ENCODE measurements at places on chromosomes 6 and 20.

GRCh38 chr20:41123631-41124030 lies 13.7 kb upstream of the PLCG1 start:
- DNase-seq: no peak

DNA sequence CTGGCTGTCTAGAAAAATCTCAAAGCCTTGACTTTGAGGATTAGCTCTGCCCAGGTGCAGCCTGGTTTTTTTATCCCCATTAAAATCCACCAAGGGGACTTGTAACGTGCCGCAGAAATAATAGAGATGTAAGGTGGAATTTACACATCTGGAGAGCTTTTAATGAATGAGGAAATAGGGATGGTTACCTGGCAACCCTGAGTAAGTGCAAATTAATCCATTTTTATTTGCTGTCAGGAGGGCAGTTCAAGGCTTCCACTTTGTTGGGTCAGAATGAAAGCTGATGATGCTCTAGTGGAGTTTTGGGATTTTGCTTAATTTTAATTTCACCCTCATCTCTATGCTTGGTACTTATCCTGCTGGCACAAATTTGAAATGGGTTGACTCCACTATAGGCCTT lies 163.4 kb upstream of the CEP162 start:
- no peak for DNase-seq

DNA sequence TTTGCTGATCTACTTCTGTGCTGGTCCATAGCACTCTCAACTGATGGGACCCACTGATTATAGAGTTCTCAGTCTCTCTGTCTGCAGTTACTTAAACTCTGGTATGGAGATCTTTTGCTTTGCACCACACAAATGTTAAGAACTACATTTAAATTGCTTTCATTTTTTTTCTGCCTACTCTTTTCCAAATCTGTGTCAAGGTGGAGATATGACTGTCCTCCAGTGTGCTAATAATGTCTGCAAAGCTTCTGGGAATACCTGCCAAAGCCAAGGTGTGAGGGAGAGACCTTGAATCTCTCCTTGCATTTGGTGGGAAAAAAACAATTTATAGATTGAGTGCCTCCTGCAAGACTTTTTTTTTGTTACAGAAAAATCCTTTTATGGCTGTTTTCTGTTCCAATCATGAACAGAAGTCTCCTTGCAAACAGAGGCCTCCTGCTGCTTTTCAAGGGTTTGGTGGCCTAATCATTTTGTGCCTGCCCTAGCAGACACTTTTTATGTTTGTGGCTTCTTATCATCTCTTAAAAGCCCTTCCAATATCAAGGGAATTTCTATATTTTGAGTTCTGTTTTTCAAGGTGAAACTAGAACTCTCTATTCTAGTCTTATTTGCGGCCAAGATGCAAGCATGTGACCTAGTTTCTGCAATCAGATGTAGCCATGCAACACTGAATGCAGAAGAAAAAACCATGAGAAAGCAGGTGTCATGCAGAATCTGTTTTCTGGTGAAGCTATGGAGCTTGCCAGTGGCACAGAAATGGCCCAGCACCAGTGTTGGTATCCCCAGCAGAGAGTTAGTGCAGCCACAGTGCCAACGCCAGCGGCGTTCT lies 23.2 kb upstream of the AKIRIN2 start:
- no peak for DNase-seq

GRCh38 chr20:48298851-48299484 lies 513.7 kb upstream of the SULF2 start:
- DNase-seq: no peak

DNA sequence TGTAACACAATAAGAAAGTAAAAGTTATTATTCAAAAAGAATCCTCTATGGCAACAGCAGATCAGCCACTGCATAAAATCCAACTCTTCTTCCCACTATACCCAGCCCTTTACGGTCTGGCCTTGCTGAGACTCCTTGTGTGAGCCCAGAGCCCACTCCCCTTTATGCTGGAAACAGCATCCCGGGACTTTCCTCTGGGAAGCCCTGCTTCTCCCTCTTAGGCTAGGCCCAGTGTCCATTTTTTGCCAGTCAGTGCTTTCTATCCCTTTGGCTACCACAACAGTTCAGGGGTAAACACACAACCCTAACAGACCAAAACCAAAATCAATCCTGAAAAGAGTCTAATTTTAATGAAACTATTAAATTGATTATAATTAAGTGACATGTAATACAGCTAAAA lies 20.6 kb downstream of the FKBP5 start:
- DNase-seq: no peak

DNA sequence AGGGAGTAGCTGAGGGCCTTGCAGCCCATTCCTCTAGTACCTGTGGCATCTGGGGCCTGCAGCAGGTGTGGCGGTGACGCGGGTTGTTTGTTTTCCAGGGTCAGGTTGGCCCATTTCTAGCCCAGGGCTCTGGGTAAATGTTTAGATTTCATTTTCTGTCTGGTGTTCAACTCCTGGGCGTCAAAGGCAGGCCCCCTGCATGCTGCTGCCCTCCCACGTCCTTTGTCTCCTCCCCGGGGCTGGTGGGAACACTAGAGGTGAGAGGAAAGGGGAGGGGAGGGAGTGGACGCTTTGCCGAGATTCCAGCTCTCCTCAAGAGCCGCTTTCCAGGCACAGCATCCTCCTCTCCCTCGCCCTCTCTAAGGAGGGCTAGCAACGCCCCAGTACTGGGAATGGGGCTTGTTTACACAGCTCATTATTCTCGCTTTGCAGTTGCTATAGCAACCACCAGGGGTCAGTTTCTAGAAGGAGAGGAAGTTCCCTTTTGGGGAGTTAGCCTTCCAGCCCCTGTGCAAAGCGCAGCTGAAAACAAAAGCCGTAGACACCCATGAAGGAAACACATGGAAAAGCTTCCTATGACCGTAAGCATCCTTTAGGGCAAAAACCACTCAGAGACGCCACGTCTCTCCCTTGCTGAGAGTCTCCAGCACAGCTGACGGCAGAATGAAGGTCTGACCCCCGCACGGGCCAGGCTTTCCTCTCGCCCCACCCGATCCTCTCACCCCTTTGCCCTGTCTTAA lies 170.6 kb downstream of the LY86 start:
- peak; percentile 42 for DNase-seq

DNA sequence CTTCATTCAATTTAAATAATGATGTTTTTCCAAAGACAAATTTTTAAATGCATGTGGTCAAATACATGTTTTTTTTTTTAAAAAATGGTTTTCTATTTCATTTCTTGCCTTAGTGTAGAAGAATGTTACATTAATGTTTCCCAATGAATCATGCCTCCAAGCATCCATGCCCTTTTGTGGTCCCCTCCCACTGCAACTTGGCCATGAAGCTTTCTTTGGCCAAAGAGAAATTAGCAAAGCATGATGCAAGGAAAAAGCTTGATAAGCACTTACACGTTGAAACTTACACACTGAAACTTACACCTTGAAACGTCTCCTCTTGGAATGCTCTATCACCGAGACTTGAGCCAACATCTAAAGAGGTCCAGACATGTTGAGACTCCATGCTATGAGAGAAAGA lies 93.0 kb upstream of the ELOVL5 start:
- no peak for DNase-seq

- DNase-seq: no peak
These were observed 2.0 kb downstream of the SRXN1 start for GRCh38 chr20:650954-651353.

DNA sequence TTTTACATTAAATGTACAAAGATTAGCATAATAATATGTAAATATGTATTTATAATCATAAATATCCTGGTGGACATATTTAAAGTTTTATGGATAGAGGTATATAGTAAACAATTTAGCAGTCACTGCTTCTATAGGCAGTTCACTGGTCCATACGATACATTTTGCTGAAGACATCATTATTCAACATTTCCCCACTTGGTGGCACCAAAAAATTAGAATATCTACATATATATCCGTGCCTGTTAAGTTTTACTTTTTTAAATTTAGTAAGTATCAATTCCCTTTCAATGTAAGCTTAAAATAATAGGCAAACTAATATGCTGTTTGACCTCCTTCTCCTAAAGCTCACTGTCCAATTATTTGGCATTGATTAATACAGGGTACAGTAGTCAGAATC lies 64.2 kb downstream of the LMBRD1 start:
- DNase-seq: no peak

DNA sequence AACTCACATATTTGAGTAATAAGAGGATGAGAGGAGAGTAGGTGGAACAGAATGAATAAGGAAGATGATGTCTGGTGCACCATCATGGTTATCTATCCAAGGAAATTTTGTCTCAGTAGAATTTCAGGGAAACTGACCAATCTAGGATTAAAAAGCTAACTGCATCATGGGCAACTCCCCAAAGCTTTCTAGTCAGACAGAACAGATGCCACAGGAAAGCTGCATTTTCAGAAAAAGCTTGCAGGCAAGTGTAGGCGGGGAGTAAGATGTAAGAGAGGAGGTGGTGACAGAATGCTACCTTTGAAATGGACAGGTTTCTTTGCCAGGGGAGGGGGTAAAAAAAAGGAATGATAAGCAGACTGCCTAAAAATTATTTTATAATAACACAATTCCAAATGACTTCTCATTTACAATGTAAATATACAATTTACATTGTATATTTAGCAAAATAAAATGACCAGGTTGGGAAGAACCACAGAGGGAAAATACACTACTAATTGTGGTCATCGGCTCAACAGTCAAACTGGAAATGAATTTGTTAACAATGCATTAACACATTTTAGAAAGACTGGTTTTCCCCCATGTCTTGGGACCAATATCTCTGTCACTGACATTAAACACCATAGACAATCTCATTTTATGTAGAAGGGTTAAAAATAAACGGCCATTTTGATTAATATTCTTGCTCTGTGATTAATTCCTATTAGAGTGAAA lies 15.1 kb downstream of the NHSL1 start:
- no peak for DNase-seq

GRCh38 chr6:109322825-109323224 lies 59.4 kb downstream of the CD164 start:
- DNase-seq: peak; percentile 42

DNA sequence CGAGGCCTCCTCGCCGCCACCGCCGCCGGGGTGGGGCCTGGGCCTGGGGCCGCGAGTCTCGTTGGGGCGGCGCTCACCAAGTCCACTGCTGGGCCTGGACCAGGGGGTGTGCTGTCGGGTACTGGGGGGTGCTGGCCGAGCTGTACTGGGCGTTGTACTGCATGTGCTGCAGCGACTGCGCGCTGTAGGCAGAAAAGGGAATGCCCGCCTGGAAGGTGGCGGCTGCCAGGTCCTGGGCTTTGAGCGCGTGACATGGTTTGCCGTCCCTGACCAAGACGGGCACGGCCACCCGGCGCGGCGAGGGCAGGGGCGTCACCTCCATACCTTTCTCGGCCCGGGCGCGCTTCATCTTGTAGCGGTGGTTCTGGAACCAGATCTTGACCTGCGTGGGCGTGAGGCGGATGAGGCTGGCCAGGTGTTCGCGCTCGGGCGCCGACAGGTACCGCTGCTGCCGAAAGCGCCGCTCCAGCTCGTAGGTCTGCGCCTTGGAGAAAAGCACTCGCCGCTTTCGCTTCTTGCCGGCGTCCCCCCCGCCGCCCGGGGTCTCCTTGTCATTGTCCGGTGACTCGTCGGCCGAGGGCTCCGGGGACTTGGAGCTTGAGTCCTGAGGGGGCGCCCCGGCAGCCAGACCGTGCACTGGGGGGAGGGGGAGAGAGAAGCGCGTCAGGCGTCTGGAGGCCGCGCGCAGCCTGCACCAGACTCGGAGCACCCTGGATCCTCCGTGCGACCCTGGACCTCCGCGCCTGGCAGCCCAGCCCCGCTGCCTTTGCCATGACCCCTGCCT lies 1.8 kb downstream of the NKX2-2 start:
- no peak for DNase-seq

DNA sequence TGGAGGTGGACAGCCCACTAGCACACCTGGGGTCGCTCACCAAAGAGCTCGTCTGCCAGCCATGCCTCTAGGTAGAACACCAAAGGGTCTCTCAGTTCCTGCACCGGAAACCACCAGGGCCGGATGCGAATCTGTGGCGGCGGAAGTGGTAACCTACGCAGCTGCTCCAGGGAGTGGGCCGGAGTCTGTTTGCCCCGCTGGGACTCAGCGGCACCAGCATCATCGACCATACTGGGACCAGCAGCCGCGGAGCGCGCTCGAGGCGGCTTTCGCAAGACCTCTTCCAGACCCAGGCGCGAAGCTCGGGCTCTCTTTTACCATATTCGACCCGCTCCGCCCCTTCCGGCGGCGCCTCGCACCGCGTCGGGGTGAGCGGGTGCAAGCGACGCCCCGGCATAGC lies at the start of gene OOEP:
Gene OOEP (minus strand): TSS at position 335 of the 400 bp plus-strand sequence. CDS start 105 bp downstream, at position 230.
- no peak for DNase-seq

DNA sequence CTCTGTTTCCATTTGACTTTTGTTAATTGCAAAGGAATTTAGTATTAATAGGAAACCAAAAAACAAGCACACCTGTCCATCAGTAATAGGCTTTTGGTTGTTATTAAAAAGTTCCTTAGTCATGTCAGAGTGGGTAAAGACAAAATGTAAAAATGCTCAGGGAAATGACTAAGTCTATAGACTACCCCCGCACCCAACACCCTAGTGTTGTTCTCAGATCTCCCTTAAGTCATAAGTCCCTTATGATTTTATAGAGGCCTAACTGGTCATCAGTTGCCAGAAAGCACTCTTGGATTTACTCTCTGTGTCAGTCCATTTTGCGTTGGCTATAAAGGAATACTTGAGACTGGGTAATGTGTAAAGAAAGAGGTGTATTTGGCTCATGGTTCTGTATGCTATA lies 52.8 kb downstream of the MAP3K4 start:
- DNase-seq: no peak

- DNase-seq: no peak
These were observed 12.0 kb downstream of the RTN4IP1 start for GRCh38 chr6:106617302-106617701.

GRCh38 chr20:942611-943010 lies 26.5 kb upstream of the ANGPT4 start:
- DNase-seq: no peak

- DNase-seq: no peak
These were observed 67.7 kb downstream of the PHACTR2 start for GRCh38 chr6:143745166-143746133.

DNA sequence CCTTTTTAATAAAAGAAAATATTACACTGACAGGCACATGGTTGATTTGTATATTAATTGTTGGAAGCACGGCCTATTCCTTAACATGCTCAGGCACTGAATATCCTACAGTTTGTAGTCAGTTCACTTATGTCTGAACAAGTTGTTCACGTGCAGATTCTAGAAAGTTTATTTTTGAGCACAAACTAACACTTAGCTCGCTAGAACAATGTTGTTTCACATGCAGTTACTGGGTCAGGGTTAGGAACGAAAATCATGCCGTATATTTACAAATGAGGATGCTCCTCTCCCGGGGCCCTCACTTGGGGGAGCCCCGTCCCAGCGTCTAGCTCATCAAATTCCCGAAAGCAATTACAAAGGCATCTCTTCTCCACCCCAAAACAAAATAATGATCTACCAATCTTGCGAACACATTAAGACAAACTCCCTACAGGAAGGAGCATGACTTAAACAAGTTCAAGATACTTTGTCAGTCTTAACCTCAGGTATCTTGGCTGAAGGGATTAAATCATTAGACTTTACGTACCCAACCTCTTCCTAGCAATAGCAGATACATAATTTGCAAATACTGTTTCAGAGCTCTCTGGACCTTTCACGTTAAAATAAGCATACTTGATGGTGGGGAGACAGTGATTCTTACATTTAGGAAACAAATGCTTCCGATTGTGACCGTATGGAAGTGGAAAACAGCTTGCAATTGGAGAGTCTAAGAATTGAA lies 1.5 kb downstream of the MAP7 start:
- no peak for DNase-seq

Measured in CD4-positive, alpha-beta T cell treated with Interleukin-15 for 1 hour (primary cell).